Kidney epithelial cell (primary cell): ENCODE measurements at places on chromosomes 7 and 10. TPM values are rescaled to one million over a fixed set of nuclear protein-coding genes. Genes with fewer than 3 reads are reported as not detected.

GRCh38 chr10:118358327-118358726, 16.2 kb upstream of the FAM204A start:
- no peak for DNase-seq

- no peak for DNase-seq
Observed at GRCh38 chr7:113404245-113404644, 285.9 kb upstream of the SMIM30 start.

- DNase-seq, result no peak
Observed at GRCh38 chr7:116592041-116592355, 67.2 kb downstream of the CAV1 start.

The ODAD2 gene
- 1.3 and 1.8 TPM in 2 replicates for total RNA-seq

GRCh38 chr7:24700521-24701260, 56.6 kb downstream of the GSDME start:
- no peak for DNase-seq

- DNase-seq, result no peak
Observed at GRCh38 chr7:114133717-114134116, 214.9 kb upstream of the PPP1R3A start.

DNA sequence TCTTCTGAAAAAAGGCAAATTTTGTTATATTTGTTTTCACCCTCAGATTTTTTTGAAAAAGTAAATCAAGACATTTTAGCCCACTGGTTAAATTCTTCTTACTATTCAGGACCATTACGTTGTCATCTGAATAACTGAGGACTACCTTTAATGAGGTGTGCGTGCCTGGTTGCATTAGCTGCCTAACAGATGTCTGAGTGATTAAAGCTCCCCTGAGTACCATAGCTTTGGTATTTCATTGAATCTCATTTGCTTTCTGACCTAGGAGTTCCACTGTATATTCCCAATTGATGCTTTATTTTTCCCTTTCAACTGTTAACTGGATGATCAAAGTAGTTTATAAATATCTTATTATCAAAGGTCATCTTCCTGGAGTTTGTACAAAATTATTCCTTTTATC, 410.0 kb upstream of the SEMA3D start:
- no peak for DNase-seq

The PAPSS2 gene
- 11.4 TPM in 2 replicates for total RNA-seq

The PLOD3 gene
- total RNA-seq, result 95.6 and 102 TPM in 2 replicates
